Activated T-cell treated with anti-CD3 and anti-CD28 coated beads for 1 hour (primary cell): ENCODE measurements at places on chromosomes 2 and 18.

- no peak for DNase-seq
Observed at GRCh38 chr2:60544954-60545560, 8.4 kb downstream of the BCL11A start.

DNA sequence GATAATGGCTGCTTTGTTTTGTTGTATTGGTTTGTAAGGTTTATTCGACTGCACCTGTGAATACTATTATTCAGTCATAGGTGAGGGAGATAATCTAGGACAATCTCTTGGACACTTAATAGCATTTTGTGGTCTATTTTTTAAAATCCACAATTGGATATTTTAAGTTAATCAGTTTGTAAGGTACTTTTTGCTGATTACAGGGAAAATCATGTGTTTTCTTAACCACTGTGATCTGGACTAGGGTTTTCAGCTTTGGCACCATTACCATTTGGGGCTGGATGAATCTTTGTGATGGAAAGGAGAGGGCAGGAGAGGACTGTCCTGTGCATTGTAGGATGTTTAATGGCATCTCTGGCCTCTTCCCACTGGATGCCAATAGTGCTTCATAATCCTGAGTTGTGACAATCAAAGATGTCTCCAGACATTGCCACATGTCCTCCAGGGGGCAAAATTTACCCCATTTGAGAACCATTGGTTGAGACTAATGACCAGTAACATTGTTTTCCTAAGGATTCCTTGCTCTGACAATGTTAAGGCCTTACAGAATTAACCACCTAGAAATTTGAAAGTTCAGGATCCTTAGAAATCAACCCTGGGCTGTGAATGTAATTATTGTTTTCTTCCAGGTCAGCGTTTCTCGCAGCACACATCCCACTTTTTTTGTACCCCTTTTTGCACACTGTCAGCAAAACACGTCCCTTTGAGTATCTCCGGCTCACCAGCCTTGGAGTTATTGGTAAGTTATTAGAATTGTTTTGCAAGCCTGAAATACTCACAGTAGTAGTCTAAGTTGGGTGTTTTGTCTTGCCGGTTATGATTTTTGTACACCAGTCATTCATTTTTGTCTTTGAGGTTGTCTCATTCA, 15.6 kb downstream of the CNOT9 start:
- no peak for DNase-seq

- DNase-seq = no peak
Observed at GRCh38 chr2:128537646-128538045, 219.0 kb upstream of the HS6ST1 start.

DNA sequence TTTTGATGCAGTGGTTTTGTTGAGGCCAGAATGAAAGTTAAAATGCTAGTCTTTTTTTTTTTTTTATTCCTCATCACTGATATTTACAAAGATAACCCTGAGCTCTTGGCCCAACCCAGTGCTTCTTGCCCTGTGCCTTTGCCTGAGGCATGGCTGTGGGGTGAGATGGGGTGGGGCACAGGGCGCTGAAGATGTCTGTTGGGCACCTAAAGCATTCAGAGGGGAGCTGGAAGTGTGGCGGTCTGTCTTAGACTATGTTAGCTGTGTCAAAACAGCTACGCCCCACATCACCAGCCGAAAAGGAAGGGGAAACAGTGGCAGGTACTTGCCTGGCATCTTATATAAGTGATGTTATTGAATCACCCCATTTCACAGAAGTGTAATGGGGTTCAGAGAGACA, 20.7 kb downstream of the TOGARAM2 start:
- DNase-seq = no peak

DNA sequence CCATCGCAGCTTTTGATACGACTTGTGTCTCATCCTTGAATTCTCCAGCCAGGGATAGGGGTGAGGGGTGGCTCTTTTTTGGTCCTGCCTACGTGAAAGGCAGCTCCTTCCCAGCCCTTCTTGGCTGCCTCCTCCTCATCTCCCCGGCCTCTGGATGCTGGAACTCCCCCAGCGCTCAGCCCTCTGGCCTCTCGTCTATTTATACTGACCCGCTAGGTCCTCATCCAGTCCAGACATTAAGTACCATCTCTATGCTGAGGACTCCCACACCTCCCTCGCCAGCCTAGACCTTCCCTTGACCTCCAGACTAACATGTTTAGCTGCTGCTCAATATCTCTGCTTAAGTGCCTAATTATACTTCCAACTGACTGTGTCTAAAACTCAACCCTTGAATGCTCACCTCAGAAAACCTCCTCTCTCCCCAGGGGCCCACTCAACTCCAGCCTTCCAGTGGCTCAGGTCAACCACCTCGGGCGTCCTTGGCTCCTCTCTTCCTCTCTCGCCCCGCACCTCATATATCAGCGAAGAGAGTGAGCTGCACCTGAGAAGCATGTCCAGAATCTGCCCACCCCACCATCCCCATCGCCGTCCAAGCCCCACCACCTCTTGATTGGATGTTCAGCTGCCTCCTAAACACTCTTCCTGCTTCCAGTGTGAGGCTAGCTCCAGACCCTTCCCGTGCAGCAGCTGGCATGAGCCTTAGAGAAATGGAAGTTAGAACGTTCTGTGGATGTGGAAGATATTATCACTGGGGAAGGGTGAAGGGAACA, 34.8 kb downstream of the TOGARAM2 start:
- no peak for DNase-seq

- no peak for DNase-seq
Observed at GRCh38 chr2:165874445-165875039, 79.0 kb downstream of the TTC21B start.

GRCh38 chr2:227655454-227655853, 11.2 kb upstream of the SCYGR5 start:
- DNase-seq = no peak

GRCh38 chr2:63914311-63914710, 72.6 kb downstream of the UGP2 start:
- no peak for DNase-seq

GRCh38 chr2:69985216-69985615, 23.8 kb upstream of the ASPRV1 start:
- DNase-seq = no peak

- no peak for DNase-seq
Observed at GRCh38 chr2:118614841-118615271, 232.6 kb downstream of the EN1 start.

- no peak for DNase-seq
Observed at GRCh38 chr2:71528749-71529148, 75.4 kb downstream of the DYSF start.

GRCh38 chr18:75204732-75205513, 4.0 kb downstream of the PTGR3 start:
- DNase-seq = no peak
